ENCODE measurements at places on chromosomes 5 and 9.

DNA sequence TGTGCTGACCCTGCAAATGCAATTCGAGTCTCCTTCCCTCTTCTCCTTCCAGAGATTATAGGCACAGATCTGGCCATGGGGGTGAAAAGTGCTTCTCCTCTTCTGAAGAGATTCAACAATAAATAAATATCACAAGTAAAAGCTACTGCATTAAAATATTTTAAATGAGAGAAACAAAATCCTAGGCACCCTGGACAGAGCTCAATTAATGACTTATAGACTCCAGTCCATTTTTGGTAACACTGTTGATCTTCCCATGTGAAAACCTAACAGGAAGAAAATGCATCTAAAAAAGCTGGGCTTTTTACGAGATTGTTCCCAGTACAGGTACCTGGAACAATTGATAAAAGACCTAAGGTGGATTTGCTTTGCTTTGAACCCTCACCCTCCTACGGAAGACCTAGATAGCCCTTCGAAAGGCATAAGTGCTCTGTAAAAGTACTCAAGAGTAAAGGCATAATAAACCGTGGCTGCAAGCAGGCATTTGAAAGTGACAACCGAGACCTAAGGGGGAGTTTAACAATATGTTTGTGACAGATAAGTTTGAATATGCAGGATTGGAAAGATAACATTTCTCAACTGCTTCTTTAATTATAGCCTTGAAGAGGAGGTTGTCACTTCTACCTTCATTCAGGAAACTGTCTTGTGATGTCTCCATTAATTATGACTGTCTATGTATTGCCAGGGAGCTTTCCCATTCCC lies 29.4 kb upstream of the MED10 start:
- no peak for DNase-seq

GRCh38 chr9:18348083-18348475 lies 125.9 kb upstream of the ADAMTSL1 start:
- no peak for DNase-seq

DNA sequence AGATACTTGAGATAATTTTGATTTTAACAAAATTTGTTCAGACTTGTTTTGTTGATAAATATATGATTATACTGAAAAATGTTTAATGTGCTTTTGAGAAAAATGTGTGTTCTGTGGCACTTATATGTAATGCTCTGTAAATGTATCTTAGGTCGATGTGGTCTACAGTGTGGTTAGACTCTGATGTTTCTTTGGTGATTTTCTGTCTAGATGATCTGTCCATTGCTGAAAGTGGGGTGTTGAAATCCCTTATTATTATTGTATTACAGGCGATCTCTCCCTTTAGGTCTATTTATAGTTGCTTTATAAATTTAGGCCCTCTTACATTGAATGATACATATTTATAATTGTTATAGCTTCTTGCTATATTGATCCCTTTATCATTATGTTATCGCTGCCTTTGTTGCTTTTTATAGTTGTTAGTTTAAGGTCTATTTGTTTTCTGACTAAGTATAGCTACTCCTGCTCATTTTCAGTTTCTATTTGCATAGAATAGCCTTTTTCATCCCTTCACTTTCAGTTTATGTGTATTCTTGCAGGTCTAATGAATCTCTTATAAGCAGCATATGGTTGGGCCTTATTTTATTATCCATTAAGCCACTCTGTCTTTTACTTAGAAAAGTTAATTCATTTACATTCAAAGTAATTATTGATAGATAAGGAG lies 124.3 kb downstream of the MRPS30 start:
- no peak for DNase-seq

DNA sequence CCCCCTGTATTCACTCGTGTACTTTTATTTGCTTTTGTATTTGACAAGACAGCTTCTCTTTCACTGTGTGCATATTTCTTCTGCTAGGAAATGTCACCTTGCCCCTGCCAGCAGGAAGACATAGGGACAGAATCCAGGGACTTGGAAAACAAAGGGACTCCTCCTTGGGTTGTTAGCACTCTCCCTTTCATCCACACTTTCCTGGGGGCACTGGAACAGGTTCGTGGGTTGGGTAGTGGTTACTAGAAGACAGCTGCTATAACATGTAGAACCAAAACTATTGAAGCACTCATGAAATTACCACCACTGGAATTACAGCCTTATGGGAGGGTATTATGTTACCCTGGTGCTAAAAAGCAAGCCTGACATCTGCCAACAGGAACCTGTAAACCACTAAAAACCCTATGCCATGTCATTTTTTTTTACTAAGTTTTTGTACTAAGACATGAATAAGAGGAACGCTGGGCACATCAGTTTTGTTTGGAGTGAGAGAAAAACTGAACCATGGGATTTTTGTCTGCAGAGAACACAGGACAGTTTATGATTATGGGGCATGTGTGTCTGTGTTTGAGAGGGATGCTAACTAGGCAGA lies 4.7 kb upstream of the CCL28 start:
- DNase-seq, result no peak

GRCh38 chr5:158451993-158452672 lies 593.2 kb upstream of the CLINT1 start:
- no peak for DNase-seq

GRCh38 chr5:58322453-58322852 lies 137.4 kb downstream of the PLK2 start:
- no peak for DNase-seq
